ENCODE measurements at places on chromosomes 12 and 14.

DNA sequence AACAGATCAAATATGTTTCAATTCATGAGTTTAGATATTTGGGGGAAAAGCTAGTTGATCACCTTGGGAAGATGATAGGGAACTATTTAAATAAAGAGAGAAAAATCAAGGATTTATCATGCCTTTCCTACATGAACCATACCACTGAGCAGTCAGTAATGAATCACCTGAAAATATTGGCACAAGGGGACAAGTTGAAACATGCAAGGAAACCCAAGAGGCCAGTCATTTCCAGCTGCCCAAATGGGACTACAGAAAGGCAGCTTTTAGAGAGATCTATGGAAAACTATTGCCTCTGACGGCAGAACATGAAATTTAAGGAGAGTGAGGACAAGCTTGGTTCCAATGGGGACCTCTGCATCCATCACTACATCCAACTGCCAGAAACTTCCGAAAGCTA lies 14.1 kb upstream of the ETV6 start:
- DNase-seq: no peak

DNA sequence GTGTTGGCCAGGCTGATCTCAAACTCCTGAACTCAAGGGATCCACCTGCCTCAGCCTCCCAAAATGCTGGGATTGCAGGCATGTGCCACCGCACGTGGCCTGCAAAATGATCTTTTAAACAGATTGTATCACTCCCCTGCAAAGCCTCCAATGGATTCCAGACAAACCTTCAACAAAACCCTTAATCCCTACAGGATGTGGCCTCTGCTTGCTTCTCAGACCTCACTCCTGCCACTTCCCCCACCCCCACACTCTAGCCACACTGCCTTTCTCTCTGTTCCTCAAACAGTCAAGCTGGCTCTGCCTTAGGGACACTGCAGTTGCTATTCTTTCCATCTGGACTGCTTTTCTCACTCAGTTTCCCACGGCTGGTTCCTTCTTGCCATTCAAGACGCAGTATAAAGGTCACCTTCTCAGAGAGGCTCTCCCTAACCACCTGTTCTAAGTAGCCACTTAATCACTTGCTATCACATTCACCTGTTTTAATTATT lies 47.3 kb upstream of the TMED10 start:
- no peak for DNase-seq

DNA sequence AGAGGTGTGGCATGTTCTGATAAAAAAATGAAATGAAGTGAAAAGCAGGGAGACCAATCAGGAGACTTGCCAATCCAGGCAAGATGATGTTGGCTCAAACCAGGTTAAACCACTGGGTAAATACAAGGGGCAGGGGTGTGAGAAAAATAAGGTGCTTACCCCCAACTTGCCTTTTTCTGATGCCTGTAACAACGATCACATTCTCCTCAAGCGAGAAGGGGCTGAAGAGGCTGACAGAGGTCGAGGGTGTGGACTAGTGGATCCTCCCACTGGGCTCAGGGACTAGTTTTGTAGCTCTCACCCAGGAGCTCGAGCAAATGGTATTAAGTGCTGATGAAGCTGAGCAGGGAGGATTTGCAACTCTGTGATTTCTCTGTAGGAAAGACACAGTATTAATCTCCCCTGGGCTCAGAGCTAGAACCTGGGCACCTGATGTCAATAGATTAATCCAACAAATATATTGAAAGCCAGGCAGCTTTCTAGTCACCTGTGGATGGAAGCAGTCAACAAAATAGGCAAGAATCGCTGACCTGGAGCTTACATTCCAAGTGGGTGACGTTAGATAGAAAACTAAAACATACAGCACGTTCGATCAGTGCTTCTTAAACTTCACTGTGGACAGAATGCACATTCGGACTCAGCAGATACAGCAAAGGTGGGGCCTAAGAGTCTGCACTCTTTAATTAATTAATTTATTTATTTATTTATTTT lies 15.2 kb upstream of the EAPP start:
- no peak for DNase-seq

DNA sequence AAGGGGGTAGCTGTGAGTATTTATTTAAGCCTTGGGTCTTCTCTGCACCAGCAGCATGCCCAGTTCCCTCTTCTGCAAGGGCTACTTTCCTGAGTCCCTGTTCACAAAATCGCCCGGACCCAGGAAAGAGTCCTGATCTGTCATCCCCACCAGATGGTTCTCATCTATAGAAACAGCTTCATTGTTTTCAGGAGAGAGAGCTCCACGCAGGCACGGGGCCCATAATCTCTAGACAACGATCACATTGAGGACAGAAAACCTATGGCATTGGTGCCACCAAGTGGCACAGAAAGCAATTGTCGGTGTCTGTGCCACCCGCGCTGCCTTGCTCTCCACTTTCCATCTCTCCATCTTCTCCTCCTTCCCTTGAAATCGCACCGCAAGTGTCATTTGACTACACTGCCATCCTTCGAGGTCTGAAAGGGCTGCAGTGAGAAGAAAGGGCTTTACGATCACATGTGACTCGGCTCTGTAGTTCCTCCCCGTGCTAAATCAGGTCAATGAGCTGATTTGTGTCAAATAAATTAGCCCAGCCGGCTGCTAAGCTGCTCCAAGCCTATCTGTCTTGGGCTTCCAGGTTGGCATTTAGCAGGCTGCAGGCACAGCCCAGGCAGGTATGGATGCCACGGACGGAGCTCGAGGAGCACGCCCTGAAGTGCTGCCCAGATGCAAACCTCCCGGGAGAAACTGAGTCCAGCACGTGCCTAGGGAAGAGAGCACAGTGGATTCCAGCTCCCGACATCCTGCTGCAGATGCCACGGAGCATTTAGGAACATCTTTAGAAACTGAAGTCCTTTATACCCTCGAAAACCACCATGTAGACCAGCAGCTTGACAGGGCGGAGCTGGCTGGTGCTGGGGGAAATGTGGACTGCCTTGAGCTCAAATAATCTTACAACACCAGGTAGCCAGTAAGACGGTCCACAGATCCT lies 28.8 kb downstream of the SPRING1 start:
- peak; percentile 81 for DNase-seq

- DNase-seq: no peak
Measured at GRCh38 chr12:1796515-1797010, 23.8 kb upstream of the LRTM2 start.

- no peak for DNase-seq
Measured at GRCh38 chr12:69119770-69120169, 119.6 kb upstream of the CPSF6 start.

- DNase-seq: no peak
Measured at GRCh38 chr12:4240161-4240783, 33.3 kb upstream of the CCND2 start.

- DNase-seq: no peak
Measured at GRCh38 chr12:21523148-21523547, 2.9 kb upstream of the SPX start.

GRCh38 chr12:104314242-104314614 lies 10.7 kb downstream of the EID3 start:
- no peak for DNase-seq

GRCh38 chr12:62700091-62700880 lies 233.7 kb downstream of the MON2 start:
- no peak for DNase-seq

DNA sequence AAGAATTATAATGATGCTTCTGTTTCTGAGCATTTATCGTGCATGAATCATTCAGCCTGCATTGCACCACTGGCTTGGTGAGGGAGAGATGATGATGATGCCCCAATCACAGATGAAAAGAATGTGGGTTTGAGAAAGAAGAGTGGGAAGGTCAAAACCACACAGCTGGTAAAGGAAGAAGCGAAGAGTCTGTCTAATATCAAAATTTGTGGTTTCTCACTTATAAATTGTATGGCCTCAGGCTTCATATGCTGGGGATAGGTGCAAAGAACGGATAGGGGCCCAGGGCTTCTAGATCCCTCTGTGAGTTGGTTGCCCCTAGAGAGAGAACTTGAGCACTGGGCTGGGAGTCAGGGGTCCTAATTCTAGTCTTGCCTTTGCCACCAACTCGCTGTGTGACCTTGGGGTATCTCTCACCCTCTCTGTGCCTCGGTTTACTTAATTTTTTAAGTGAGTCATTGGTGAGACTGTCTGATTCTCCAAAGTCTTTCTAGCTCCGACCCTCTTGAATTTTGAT lies 2.2 kb downstream of the OASL start:
- no peak for DNase-seq

- DNase-seq: no peak
Measured at GRCh38 chr12:60148831-60149230, 553.0 kb downstream of the SLC16A7 start.

- DNase-seq: no peak
Measured at GRCh38 chr14:72962829-72963312, 36.6 kb downstream of the DCAF4 start.

DNA sequence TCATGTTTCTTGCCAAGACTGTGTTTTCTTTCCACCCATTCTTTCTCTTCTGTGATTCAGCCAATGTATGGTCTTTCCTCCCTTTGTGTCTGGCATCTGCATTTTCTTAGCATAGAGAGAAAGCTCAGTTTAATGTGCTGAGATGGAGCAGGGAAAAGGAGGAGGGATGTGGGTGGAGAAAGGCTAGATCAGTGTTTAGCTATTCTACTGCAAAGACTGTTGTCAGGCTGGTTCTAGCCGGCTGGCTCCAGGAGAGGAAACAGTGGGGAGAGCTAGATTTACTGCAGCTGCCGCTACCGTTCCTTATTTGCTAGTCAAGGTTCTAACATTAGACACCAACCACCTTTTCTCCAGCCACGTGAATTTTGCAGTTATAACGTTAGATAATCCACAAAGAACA lies 5.2 kb upstream of the RIMKLB start:
- DNase-seq: peak; percentile 77

- no peak for DNase-seq
Measured at GRCh38 chr12:101902641-101903040, 25.3 kb downstream of the DRAM1 start.

- no peak for DNase-seq
Measured at GRCh38 chr12:48958049-48958388, 732 bp upstream of the ARF3 start.

DNA sequence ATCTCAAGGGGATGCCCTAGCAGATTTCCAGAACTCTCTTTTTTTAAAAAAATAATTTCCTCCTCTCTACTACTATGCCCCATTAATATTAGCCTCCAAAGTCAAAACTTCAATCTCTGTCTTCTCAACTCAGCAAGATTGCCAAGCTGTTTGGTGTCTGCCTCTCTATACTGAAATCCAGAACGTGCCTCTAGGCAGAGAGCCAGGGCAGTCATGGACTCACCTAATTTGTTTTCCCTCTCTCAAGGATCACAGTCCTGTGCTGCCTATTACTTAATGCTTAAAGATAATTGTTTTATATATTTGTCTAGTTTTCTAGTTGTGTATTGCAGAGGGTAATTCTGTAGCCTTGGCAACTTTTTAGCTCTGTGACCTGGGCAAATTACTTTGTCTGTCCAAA lies 74.7 kb downstream of the E2F7 start:
- no peak for DNase-seq

- no peak for DNase-seq
Measured at GRCh38 chr14:64790478-64790877, 86.3 kb downstream of the PLEKHG3 start.

- DNase-seq: no peak
Measured at GRCh38 chr12:64042911-64043310, 179.2 kb downstream of the KICS2 start.

DNA sequence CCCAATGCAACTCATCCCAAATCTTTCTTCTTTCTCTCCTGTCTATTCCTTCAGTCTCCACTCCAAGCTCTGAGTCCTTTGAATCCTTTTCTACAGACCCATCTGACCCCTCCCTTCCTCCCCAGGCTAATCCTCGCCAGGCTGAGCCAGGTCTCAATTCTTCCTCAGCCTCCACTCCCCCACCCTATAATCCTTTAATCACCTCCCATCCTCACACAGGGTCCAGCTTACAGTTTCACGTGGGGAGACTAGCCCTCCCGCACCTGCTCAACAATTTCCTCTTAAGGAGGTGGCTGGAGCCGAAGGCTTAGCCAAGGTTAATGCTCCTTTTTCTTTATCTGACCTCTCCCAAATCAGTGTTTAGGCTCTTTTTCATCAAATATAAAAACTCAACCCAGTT lies 63.8 kb downstream of the MOK start:
- no peak for DNase-seq

DNA sequence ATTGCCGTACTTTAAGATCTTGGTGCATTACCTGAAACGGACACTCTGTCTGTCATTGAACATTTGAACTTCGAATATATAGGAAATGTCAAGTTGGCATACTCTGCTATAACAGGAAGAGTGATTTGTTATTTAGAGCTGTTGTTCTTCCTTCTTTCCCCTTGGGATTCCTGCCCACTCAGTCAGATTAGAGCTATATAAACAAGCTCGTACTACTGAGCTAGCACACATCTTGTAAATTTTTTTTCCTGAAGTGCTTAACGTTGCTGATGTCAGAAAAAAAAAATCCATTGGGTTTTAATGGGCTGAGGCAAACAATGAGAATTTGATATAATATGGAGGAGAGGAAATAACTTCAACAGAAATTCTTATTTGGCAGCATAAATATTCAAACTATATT lies 26.8 kb downstream of the RGS6 start:
- no peak for DNase-seq

GRCh38 chr14:54219261-54220070 lies 177.3 kb upstream of the CDKN3 start:
- no peak for DNase-seq

DNA sequence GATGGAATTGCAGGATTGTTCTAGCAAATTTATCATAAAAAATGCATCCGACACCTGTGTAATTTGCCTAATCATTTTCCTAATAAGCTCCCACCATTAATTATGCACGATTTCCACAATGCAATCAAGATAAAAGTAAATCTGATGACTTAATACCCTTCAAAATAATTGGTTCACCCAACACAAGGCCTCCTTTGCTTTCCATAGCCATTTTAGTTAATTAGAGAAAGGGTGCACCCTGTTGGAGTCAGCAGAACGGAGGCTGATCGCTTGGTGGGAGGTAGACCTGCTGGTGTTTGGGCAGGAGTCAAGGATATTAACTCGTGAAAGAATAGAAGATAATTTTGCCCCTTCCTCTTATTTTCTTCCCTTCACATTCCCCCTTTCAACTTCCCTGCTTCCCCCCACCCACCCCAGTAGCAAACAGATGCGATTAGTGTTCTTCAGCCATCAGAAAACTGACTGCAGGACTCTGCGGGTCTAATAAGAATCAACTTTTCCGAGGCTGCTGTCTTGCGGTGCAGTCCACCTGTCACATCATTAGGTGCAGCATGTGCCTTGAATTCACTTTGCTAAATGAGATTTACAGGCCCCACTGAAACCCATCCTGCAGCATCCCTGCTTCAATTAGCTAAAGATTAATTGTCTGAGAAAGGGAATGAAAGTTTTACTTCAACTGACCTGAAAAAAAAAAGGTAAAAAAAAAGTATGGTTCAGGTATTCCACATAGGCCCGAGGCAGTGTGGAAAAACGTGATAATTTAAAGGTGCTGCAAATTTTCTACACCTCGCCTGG lies 553.7 kb upstream of the LMO3 start:
- no peak for DNase-seq

- no peak for DNase-seq
Measured at GRCh38 chr12:19588951-19589350, 149.7 kb downstream of the AEBP2 start.
